ENCODE measurements at places on chromosomes 6 and 20.

DNA sequence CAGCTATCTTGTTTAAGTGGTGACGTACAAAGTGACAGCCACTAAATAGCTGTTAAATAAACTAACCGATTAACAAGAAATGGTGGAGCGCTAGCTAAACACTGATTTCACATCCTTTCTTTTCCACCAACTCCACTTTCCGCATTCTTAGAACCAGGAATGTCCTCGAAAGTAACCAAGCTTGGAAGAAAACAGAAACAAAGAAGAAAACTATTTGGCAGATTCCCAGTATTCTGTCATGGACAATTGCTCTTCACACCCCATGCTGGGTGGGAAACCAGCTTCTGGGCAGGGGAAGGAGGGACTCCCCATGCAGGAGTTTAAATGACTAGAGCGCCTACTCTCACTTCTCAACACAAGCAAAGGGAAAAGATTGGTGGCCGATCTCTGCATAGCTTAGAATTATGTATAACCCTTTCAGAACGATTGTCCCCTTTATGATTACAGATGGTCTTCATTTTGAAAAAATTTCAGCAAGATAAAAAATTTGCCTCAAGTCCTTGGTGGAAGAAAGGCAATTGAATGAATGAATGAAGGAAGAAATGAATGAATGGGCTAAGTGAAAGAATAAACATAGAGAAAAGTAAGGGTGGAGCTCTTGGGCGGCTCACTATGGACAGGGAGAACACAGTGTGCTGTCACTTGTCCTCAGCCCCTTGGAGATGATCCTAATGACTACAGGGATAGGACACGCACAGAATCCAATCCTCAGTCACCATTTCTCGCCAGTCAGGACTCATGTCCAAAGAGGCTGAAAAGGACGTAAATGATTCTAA lies 148.7 kb upstream of the NEDD9 start:
- no peak for DNase-seq

GRCh38 chr6:12450467-12450866 lies 160.3 kb downstream of the EDN1 start:
- DNase-seq = no peak

- no peak for DNase-seq
Measured at GRCh38 chr20:1901704-1902103, 6.5 kb downstream of the SIRPA start.

DNA sequence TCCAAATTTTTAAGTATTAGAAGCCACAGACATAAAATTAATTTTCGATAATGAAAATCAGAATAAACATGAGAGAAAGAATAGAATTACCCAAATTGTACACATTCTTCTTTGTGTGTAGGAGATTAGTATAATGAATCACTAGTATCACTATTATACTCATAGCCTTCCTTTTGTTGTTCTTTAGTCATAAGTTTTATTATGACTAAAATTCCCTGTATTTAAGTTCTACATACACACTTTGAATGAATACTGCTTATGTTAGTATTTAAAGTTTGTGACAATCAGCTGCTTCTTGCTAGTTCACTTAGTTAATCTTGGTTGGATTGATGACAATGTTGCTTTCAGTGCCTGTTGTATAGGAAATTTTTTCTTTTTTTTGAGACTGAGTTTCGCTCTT lies 72.7 kb downstream of the CCDC170 start:
- DNase-seq = no peak

- DNase-seq = no peak
Measured at GRCh38 chr6:30019819-30020218, 41.2 kb upstream of the POLR1H start.

GRCh38 chr6:19692506-19693298 lies 144.5 kb upstream of the ID4 start:
- DNase-seq = no peak

DNA sequence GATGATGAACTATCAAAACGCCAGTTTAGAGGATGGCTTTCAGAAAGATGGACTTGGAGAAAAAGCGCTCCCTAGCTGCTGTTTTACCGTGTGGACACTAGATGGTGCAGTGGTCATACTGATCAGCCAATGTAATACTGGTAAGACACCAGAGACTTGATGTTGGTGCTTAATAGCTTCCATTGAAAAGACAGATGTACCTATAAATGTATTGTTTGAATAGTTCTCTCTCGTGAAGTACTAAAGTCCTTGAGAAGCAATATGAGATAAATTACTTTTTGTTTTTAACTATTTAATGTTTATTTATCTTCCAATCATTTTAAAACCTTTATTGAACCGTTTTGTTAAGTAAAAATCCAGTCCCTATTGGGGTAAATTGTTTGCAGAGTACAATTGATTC lies 63.9 kb upstream of the FUCA2 start:
- DNase-seq = no peak

DNA sequence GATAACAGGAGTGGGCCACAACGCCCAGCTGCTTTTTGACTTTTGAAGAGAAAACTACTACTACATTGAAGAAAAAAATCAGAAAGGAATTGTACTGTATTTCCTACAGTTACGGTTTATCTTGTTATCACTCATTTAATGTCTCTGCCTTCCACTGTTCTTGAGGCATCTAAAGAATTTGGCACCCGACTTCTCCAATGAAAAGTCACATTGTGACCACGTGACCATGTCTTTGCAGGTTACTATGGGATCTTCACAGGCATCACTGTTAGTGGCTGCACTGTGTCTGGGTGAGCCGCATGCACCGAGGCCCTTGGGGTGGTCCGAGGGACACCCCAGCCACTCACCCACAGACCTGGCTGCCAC lies 26.8 kb downstream of the RRBP1 start:
- DNase-seq = no peak

GRCh38 chr6:166910601-166911000 lies 45.7 kb downstream of the RNASET2 start:
- DNase-seq = peak; percentile 14

DNA sequence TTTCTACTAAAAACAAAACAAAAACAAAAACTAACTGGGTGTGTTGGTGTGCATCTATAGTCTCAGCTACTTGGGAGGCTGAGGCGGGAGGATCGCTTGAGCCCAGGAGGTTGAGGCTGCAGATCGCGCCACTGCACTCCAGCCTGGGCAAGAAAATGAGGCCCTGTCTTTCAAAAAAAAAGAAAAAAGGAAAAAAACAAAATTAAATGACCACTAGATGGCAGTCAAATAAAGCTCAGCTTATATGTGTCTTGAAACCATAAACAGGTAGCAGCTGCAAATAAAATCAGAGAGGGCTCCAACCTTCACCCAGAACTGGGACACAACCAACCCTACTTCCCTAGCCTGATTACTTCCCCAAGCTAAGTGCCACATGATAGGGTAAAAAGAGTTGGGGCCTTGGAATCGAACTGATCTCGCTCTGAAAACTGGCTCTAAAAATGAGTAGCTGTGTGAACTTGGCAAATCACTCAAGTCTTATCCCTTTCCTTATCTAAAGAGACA lies 67.1 kb upstream of the ADGRF4 start:
- no peak for DNase-seq

DNA sequence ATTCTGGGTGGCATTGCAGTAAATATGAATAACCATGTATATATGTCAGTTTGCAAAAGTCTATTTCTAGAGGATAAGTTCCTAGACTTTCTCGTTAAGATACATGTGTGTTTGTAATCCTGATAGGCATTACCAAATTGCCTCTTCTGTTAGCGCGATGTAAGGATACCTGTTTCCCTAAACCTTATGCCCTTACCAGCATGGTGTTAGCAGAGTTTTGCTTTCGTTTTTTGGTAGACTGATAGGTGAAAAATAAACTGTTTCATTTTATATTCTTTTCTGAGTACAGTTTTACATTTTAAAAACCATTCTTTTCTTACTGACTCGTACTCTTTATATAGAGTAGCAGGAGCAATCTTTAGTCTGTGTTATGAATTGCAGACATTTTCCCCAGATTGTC lies 32.3 kb downstream of the SNX9 start:
- no peak for DNase-seq

DNA sequence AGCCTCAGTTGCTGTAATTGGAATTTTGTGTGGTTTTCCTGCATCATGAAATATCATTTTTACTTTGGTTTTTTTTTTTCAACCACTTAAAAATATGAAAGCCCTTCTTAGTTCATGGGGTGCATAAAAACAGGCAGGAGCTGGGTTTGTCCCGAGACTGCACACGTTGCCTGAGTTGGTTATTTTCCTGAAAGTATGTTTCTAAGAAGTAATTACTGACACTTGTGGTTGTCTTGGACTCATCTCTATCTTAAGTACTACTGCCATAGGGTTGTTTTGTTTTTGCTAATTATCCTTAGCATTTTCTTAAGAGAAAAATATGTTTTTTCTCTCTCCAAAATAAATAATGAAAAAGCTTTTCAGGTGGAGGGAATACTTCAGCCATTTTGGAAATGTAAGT lies 40.1 kb downstream of the FAM120B start:
- no peak for DNase-seq

DNA sequence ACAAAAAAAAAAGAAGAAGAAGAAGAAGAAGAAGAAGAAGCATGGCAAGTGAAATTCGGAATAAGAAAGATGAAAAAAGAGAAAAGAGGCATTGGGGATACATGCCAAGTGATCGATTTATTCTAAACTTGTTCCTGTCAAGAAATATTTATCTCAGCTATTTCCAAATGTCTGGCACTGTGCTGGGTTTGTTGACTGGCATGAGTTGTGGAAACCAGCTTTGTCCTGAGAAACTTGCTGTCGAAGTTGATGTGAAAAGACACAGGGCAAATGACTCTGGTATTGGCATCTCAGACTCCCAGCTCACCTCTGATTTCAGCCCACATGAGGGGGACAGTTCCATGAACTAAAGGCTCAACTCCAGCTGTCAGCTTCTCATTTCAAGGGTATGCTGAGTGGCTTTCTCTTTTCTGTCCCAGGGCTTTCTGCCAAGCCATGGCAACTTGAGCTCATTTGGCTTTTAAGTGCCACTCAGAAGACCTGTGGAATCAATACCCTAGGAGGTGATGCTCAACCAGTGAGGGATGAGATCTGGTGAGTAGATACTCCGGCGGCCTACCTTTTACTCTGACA lies 253.3 kb upstream of the JAG1 start:
- DNase-seq = no peak

GRCh38 chr6:160355001-160355400 lies 6.8 kb downstream of the SLC22A3 start:
- DNase-seq = no peak

GRCh38 chr6:83978324-83978734 lies 55.2 kb upstream of the MRAP2 start:
- no peak for DNase-seq

GRCh38 chr20:4848041-4848440 lies 126.3 kb downstream of the PRND start:
- no peak for DNase-seq

DNA sequence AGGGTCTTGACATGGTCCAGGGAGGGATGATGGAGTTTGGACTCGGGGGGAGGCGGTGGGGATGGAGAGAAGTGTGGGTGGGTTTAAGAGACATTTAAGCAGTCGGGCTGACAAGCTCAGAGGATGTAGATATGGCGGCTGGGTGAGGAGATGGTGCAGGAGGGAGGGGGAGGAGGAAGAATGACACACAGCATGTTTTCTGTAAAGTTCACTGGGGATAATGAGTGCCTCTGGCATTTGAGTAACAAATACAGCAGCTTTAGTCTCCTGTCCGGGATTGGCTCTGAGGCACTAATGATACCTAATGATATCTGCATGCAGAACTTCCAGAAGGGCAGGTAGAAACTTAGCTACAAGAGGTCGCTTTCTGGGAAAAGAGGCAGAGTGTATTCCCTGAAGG lies 107.8 kb downstream of the DHX35 start:
- no peak for DNase-seq

- DNase-seq = no peak
Measured at GRCh38 chr20:50538276-50538675, 28.1 kb downstream of the PTPN1 start.

- DNase-seq = no peak
Measured at GRCh38 chr20:34859826-34860545, 12.7 kb downstream of the GGT7 start.

DNA sequence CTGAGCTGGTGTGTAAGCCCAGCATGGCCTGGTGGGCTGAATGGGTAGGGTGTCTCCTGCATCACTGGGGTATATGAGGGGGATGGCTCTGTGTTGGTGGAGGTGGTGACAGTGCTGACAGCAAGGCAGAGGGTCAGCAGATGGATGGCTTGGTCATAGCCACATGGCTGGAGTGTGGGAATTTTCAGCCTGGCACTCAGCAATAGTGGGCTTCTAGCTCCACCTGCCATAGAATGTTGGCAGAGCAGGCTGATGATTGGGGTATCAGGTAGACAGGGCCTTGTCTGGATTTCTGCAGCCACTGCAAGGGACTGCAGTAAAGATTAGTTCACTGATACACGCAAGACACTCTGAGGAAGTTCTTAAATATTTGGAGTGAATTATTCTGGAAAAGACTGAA lies 137.5 kb upstream of the BACH2 start:
- DNase-seq = no peak

GRCh38 chr6:144585217-144585814 lies 300.2 kb downstream of the UTRN start:
- no peak for DNase-seq

- DNase-seq = no peak
Measured at GRCh38 chr6:37783025-37783855, 36.3 kb upstream of the ZFAND3 start.

DNA sequence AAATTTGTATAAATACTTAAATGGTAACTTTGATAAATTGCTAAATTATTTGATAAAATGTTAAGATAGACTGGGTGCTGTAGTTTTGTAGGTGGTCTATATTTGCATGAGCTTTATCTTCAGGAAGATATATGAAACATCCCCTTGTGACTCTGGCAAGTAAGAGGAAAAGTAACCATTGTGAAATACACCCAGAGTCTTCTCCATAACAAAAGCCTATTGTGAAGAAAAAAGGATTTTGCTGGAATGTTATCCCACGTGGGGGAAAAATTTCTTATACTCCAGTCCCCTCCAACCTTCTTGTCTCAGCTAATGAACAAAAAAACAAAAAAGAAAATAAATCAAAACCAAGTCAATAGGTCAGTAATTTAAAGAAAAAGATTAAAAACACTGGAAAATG lies 600.7 kb downstream of the HDGFL1 start:
- DNase-seq = no peak

- no peak for DNase-seq
Measured at GRCh38 chr20:32019563-32020463, 9.6 kb downstream of the CCM2L start.

DNA sequence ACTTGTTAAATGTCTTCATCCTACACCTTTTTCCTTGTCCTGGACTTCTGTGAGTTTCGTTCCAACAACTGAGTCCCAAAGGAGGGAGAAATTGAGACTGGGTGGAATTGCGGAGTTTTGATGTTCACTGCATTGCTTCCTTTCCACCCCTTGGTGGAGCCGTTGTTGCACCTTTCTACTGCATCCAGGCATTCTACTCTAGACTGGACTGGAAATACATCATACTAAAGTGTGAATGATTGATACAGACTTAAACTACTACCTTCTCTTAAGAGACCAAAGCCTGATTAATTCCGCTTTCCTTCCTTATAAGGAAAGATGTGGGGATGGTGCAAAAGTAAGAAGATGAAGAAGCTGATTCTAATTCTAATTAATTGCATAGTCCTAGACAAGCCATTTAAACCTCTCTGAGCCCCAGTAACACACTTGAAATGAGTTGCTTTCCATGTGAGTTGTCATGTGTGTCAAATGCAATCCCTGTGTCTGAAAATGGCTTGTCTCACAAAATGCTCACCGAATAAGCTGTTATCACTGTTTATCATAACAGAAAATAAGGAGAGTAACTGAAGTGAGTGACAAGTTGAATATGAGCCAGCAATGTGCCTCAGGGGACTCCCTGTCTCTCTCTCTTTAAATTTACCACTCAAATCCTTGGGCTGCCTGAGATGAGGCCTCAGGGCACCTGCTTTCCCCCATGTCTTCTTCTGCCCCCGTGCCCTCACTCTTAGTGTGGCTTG lies 338.3 kb upstream of the CHD6 start:
- DNase-seq = no peak
